ENCODE measurements at places on chromosomes 16 and 17. TPM values are rescaled to one million over a fixed set of nuclear protein-coding genes. Genes with fewer than 3 reads are reported as not detected.

The ITPRIPL2 gene
- total RNA-seq: 9.7 TPM

The TMEM101 gene
- 27.6 TPM for total RNA-seq

The FA2H gene
- total RNA-seq: 0.22 TPM

The AGRP gene
- not detected for total RNA-seq

The YPEL3 gene
- total RNA-seq: 32.5 TPM
